EH (cell line): ENCODE measurements at places on chromosomes 11 and 22.

DNA sequence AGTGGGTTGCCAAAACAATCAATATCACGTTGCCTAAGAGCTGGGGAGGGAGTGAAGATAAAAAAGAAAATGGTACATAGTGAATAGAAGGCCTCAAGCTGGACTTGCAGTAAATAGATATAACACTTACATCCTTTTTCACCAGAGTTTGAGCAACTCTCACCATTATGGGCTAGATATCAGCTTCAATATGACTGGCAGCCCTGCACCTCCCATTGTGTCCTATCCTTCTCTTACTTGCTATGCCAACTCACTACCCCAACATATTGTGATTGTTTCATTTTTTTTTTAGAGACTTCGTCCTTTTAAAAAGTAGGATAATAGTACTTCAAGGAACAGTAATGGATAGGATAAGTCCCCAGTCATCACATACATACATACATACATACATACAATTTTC is 7.4 kb downstream of the HBG1 start:
- DNase-seq, result no peak

DNA sequence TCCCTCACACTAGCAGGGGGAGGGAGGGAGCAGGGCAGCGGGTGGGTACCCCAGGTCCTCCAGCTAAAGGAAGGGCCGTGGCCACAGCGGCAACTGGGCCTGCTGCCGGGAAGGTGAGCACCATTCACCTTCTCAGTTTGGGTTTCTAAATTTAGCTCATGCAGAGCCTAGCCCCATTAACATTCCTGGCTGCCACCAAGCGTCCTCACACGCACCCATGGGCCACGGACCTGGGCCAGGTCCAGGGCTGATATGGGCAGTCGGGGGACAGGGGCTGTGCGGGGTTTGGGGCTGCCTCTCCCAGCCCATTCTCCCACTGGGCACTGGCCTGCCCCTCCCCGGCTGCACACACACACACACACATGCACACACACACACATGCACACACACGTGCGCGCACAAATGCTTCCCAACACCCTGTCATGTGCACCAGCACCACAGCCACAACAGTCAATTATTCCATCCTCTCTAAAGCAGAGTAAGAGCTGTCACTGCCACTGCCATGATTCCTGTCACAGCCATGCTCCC is 28.7 kb downstream of the SYT7 start:
- no peak for DNase-seq

DNA sequence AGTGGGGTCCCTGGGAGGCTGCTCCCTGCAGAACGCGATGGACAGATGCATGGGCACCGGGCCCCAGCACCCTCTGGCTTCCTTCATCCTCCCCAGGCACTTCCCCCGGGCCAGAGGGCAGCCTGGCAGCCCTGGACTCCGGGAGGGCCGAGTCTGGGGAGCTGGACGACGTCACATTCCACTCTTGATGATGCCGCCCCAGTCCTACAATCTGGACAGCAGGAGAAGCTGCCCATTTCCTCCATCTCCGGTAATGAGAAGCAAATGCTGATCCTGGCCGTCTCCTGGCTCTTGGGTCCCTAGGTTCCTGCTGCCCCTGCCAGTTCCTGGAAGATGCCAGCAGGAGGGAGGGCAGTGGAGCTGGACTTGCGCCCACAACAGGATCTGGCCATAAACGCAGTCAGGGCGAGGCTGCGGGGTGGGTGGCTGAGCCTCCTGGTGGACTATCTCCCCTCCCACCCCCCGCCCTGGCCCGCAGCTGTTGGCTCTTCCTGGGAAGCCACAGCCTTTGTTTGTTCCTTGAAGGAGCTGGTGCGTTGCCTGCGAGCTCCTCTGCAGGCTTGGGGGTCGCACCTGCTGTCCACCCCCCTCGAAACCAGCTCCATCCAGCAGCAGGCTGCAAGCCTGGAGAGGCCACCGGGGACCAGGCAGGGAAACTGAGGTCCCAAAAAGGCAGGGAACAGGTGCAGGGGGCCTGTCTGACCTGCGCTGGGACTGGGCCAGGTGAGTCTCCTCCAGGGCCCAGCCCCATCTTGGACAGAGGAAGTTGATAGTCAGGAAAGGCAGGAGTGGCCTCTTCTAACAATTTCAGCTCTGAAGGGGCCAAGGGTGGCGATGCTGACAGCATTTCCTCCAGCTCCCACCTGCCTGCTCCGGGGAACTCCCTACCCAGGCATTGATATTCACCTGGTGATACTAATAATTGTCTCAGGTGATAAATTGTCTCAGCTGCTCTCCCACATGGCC is 17.9 kb upstream of the MUC6 start:
- DNase-seq, result peak; percentile 59

- DNase-seq, result no peak
These were observed 490.1 kb downstream of the OPCML start for GRCh38 chr11:133041928-133042882.

GRCh38 chr11:71294846-71295600 is 42.6 kb upstream of the SHANK2 start:
- no peak for DNase-seq

DNA sequence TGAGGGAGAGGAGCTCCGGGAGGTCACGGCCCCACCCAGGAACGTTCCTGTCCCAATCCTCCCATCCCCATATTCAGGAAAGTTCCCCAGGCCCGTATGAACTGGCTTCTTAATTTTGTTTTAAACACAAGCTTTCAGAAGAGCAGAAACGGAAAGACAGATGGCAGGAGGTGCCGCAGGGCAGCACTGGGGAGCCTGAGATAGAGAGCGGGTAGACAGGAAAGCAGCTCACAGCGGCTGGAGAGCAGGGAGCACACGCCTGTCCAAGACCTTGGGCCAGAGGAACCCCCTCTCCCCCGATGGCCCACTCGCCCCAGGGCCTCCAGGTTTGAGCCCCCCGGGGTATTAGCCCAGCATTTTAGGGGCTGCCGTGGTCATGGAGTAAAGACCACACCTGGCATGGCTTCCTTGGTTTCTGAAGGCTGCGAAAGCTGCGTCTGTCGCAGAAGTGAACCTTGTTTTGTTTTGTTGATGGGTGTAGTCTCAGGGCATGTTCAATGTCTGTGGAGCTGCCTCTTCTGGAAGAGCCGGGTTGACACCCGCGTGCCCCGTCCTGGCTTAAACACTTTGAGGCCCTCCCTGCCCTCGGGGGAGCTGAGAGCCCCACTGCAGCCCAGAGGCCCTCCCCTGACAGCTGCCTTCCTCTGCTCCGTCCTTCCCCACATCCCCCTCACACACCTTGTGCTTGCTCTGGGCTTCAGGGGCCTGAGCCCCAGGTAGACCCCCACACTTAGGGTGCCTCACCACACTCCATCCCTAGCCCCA is 17.9 kb upstream of the KCNQ1OT1 start:
- DNase-seq, result no peak

GRCh38 chr11:103892603-103893002 is 143.8 kb upstream of the DDI1 start:
- peak; percentile 87 for DNase-seq

DNA sequence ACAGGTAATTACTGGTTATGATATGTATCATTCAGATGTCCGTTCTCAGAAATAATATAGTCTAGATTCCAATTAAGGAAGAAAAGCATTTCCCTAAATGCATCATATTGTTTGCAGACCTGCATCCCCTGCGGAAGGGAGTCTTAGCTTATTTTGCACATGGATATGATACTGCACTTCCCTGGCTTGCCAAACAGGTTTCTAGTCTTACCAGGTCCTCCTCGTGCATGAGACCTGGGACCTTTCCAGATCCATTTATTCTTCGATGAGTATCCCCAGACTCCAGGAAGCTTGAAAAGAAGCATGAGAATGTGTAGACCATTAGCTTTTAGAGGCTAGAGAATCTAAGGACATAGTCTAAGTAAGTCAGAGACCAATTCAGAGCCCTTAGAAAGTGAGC is 30.6 kb downstream of the CYB5R2 start:
- no peak for DNase-seq

- peak; percentile 83 for DNase-seq
These were observed 22.0 kb downstream of the TBRG1 start for GRCh38 chr11:124644426-124645280.

- no peak for DNase-seq
These were observed 66.8 kb downstream of the BRD1 start for GRCh38 chr22:49760630-49761571.

GRCh38 chr11:47507563-47508239 is 45.2 kb downstream of the CELF1 start:
- no peak for DNase-seq

DNA sequence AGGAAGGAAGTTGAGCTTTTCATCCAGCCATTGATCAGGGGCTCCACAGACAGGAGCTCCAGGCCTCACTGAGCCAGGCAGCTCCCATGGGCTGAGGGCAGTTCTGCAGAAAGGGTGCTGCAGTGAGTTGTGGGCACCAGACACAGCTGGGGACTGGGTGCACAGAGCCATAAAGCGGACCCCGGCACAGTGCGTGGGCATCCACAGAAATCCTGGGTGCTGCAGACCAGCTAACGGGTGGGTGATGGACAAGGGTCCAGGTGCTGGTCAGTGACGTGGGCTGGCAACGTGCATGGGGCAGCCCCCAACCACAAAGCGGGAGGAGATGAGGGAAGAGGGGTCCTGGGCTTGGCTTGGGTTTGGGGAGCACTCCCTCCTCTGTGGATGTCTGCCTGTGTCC is 19.4 kb upstream of the GAL start:
- no peak for DNase-seq

- DNase-seq, result peak; percentile 74
These were observed 61.8 kb downstream of the SLC22A12 start for GRCh38 chr11:64652586-64653387.

DNA sequence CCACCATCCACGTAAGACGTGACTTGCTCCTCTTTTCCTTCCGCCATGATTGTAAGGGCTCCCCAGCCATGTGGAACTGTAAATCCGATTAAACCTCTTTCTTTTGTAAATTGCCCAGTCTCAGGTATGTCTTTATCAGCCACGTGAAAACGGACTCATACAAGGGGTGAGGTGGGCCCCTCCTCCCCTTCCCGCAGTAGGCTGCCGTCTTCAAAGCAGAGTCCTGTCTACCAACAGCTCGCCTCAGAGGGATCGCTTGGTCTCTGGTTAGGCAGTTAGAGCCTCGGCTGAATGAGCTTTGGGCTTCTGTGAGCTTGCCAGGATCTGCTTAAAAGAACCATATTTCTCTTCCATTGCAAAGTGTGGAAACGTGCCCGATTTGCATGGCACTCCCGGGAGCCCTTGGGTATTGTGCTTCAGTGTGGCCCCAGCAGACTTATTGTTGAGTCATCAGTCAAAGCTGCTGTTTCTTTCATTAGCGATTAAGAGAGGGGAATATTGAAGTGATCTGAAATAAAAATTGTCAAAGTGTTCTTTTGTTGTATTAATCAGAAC is 338.3 kb downstream of the TBC1D22A start:
- no peak for DNase-seq

- peak; percentile 46 for DNase-seq
These were observed 1.3 kb downstream of the SELENOM start for GRCh38 chr22:31106001-31106571.
